Activated T-helper 1 cell treated with anti-CD3 and anti-CD28 coated beads, Interleukin-2, amount 50 U/mL, for 16 hours (primary cell): ENCODE measurements at places on chromosomes 1 and 21.

DNA sequence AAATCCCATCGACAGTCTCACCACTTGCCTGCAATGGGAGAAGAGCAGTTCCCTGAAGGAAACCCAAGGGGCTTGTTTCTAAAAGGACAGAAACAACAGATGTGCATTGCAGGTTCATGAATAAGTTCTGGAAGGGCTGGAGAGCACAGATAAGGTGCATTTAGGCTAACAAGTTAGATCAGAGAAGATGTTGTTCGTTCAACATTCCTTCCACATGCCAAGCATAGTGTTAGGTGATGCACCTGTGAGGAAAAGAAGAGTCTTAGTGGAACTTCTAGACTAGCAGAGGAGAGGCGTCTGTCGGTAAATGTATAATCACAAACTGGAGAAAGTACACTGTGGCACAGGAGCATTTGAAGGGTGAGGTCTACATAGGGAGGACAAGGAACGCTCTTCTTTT lies 98.0 kb downstream of the ST3GAL3 start:
- DNase-seq, result no peak

DNA sequence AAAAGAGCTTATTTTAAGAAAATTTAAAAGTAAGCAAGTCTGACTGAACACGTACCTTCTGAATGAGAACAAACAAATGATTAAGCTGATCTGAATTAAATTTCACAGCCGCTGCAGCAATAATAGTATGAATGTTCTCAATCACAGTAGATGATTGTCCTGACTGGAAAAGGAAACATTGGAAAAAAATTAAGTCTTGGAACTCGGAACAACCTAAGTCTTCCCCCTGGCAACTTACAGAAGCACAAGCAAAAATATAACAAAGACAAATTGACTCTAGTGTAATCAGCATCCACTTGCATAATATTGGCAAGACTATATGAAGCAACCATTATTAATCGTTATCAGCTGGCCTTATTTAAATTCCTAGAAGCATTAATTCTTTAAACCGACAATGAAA lies 60.5 kb downstream of the USP24 start:
- DNase-seq, result no peak

- no peak for DNase-seq
These were observed 29.5 kb upstream of the CR2 start for GRCh38 chr1:207424570-207425131.

DNA sequence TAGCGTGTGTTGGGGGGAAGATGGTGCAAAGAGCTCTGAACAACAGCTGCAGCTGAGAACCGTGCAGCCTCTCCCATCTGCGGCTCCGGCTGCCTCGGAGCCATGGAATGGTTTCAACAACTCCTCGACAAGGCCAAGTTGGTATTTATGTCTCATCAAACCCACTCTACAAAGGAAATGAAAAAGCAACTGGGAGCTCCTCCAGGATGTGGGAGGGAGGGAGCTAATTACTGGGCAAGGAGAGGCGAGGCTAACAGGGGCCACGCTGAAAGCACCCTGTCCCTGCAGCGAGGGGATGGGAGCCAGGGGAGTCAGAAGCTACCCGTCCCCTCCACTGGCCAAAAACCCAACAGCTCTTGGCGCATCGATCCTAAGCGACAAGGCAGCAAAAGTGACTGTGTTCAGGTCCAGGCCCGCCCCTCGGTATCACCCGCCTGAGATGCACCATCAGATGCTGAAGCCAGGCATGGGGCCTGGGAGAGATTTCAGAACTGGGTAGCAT lies 63.1 kb downstream of the ACOT7 start:
- no peak for DNase-seq

GRCh38 chr1:178847396-178847849 lies 23.5 kb downstream of the ANGPTL1 start:
- DNase-seq, result no peak

GRCh38 chr1:212203630-212204029 lies 81.6 kb upstream of the PPP2R5A start:
- no peak for DNase-seq

DNA sequence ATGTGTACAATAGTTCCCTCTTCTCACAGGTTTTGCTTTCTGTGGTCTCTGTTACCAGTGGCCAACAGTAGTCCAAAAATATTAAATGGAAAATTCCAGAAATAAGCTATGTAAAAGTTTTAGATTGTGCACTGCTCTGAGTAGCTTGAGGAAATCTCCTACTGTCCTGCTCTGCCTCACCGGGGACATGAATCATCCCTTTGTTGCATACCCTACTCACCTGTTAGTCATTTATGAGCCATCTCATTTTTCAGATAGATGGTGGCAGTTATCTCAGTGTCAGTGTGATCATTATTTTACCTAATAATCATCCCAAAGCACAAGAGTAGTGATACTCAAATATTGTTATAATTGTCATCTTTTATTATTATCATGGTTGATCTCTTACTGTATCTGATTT lies 688.1 kb downstream of the PLA2G4A start:
- no peak for DNase-seq

DNA sequence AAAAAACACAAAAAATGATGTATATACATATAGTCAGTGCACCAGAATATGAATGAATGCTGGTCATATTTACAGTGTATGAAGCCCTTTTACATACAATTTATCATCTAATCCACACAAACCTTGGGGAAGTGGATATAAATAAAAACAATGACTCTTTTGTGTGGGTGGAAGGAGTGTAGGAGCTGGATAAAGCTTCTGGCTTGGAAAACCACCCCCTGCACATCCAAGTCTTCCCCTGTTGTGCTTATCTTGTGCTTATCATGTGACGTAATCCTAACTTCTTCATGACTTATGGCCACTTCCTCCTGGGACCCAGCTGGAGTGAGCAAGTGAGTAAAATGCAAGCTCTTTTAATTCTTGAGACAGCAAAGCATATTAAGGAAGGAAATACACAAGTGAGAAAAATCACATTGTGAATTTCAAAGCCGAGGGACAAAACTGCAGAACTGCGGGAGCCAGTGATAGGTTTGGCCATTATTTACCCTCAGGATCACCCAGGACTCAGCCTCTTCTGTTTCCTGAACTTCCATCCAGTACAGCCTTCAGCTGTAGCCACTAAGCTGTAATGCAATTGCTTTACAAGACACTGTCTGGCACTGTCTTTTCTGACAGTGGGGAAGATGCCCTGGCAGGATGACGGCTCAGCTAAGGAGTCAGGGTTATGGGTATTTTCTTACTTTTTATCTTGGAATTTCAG lies 104.0 kb upstream of the PPM1J start:
- no peak for DNase-seq

GRCh38 chr1:29444081-29444715 lies 207.9 kb downstream of the PTPRU start:
- DNase-seq, result no peak

DNA sequence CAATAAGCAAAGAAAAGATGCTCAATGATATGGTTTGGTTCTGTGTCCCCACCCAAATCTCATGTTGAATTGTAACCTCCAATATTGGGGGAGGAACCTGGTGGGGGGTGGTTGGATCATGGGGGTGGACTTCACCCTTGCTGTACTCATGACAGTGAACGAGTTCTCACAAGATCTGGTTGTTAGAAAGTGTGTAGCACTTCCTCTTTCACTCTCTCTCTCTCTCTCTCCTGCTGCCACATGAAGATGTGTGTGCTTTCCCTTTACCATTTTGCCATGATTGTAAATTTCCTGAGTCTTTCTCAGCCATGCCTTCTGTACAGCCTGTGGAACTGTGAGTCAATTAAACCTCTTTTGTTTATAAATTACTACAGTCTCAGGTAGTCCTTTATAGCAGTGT lies 248.4 kb downstream of the HHIPL2 start:
- no peak for DNase-seq

GRCh38 chr1:93490357-93490756 lies 42.4 kb downstream of the FNBP1L start:
- no peak for DNase-seq

DNA sequence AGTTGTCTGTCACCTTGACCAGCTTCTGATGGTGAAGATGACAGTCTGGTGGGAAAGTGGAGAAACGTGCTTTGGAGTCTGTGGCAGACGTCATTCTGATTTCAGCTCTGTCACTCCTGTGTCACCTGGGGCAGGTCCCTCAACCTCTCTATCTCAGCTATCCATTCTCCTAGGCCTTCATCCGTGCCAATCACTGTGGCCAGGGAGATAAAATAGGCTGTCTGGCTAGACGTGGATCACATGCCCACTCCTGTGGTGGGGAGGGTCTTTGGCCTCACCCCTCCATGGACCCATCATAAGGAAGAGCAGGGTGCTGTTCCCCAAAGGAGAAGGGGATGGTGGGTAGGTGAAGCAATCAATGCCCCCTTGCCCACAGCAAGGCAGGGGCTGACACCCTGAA lies 140.3 kb downstream of the ACTL8 start:
- no peak for DNase-seq

GRCh38 chr1:15322648-15323350 lies 75.8 kb downstream of the FHAD1 start:
- DNase-seq, result no peak

DNA sequence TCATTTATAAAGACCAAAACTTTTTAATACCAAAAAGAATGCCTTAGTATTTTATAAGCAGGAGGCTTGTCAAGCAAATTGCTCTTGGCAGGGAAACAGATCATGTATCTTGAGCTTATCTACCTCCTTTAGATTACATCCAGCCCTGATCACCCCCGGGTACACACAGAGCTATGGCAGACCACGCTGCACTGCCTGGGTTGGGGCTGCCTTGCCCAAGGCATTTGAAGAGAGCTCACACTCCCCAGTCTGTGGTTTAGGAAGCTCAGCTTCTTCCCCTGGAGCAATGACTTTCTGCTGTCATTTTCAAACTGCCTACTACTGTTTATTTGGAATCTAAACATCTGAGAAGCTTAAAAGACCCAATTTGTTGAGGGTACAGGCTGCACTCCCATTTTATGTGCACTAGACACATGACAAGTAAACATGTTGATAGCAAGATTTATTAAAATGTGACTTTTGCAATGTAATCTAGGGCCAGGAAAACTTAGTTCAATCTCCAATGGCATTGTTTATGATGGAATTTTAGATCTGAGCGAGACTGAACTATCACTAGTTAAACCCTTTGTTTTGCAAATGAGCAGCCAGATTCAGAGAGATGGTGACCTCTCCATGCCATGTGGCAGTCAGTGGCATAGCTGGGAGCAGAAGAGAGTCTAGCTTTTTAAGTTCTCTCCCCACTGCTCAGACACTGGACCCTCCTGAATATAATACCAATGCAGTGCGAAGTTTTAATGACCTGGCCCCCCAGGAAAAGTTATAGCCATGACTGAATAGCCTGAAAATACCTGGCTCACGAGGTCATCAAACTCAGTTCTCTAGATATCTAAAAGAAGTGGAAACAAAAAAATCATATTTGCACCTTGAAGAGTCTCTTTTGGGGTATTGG lies 214.9 kb downstream of the HLX start:
- DNase-seq, result no peak

DNA sequence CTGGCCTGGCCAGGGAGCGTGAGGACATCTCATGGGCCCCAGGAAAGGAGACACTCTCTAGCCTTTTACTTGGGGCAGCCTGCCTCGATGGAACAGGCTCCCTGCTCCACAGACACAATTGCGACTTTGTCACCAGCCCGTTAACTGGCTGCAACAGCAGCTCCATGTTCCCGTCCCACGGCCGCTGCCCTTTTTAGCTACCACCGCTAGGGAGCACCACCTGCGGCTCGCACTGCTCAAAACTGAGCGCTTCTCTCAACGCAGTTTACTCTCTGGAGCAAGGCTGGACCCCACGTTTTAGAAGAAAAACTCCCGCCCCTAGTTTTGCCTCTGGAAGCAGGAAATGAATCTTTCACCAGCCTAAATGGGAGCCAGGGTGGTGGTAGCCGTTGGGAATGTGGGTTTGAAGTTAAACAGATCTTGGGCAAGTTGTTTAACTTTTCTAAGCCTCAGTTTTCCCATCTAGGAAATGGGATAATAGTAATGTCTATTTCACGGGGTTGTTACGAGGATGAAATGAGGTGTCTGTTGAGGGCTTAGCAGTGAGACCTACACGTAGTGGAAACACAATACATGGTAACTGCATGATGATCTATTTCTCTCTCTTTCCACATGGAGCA lies 3.5 kb upstream of the LRRC38 start:
- no peak for DNase-seq

DNA sequence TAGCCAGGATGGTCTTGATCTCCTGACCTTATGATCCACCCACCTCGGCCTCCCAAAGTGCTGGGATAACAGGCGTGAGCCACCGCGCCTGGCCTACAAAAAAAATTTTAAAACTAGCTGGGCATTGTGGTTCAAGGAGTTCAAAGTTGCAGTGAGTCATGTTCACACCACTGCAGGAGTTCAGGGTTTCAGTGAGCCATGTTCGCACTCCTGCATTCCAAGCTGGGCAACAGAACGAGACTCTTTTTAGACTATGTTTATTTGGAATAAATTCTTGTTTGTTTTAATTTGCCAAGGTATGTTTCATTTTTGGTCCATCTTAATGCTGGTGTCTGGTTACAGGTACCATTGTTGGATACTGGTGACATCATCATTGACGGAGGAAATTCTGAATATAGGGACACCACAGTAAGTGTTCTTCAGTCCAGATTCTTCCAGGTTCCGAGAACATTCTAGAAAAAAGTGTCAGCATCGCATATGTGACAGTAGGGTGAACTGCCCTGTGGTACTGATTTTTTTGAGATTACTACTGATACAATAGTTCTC lies 3.9 kb downstream of the PGD start:
- DNase-seq, result no peak

DNA sequence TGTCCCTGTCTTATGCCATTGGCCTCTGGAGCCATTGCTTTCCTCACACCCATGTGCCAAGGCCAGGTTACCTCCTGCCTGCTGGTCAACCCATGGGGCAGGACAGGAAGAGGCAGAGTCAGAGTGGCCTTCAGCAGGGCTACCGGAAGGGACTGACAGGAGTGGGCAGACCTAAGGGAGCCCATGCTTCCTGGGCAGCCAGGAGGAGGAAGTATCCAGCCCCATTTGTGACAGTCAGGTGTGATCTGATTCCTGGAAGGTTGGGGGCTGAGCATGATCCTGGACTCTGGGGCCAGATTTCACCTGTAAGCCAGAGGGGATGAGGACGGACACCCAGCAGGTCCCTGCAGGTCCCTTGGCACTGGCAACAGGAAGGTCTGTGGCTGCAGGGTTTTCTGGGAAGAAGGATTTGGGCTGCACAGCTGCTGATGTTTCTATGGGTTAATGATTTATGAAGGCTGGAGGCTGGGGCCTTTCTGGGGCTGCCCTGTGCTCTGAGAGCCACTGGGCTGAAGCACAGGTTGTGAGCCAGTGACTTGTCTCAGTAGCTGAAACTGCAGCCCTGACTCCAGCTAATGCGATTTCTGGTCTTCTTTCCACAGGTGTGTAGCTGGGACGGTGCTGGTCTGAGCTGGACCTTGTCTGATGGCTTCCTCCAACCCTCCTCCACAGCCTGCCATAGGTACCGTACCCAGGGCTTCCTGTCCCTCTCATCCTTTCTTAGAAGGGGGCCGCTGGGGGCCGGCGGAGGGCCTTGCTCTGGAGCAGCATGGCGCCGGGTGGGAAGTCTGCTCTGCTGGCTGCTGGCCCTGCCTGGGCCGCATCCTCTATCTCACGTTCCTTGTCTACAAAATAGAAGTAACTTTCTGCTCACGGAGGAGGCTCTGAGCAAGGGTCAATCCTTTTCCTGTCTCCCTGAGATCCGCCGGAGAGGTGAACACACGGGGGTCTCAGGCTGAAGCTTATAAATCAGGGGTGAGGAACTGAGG lies 40.7 kb downstream of the ARHGEF10L start:
- DNase-seq, result no peak

- no peak for DNase-seq
These were observed 123.2 kb downstream of the SLC30A10 start for GRCh38 chr1:219805191-219805590.
